ENCODE measurements at places on chromosomes 4 and X. TPM values are rescaled to one million over a fixed set of nuclear protein-coding genes. Genes with fewer than 3 reads are reported as not detected.
A peak's percentile ranks its signal among the peaks of the same experiment; 100 is the strongest.

GRCh38 chrX:38804682-38805431, 3.6 kb downstream of the MID1IP1 start:
- DNase-seq, result peak; percentile 43

The RS1 gene
- not detected for total RNA-seq

The CLDN22 gene
- total RNA-seq, result not detected

DNA sequence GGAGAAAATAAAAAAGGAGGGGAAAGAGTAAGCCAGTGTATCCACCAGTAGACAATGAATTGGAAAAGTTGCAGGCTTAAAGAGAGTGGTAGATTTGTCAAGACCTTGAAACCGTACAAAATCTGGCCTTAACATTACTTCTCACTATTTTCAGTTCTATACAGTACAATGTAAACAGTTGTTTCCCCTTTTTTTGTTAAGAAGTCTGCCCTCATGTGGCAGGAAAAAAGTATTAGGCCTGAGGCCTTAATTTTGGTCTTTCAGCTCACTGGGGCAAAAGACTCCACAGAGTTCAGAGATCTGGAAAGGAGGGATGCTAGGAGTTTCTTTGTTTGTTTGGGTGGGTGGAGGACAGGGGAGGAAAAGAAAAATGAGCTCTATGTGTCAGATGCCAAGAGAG, 92.8 kb upstream of the CCDC160 start:
- DNase-seq, result no peak

The NAP1L2 gene
- 0.66 TPM for total RNA-seq

The RBM47 gene
- 99.5 TPM for total RNA-seq

All from body of pancreas (tissue), 4 donors.